ENCODE measurements at places on chromosomes 7 and 10.

- no peak for DNase-seq
Observed at GRCh38 chr7:30841025-30841735, 70.0 kb downstream of the MINDY4 start.

GRCh38 chr7:50988465-50988864 is 205.8 kb upstream of the GRB10 start:
- DNase-seq = no peak

DNA sequence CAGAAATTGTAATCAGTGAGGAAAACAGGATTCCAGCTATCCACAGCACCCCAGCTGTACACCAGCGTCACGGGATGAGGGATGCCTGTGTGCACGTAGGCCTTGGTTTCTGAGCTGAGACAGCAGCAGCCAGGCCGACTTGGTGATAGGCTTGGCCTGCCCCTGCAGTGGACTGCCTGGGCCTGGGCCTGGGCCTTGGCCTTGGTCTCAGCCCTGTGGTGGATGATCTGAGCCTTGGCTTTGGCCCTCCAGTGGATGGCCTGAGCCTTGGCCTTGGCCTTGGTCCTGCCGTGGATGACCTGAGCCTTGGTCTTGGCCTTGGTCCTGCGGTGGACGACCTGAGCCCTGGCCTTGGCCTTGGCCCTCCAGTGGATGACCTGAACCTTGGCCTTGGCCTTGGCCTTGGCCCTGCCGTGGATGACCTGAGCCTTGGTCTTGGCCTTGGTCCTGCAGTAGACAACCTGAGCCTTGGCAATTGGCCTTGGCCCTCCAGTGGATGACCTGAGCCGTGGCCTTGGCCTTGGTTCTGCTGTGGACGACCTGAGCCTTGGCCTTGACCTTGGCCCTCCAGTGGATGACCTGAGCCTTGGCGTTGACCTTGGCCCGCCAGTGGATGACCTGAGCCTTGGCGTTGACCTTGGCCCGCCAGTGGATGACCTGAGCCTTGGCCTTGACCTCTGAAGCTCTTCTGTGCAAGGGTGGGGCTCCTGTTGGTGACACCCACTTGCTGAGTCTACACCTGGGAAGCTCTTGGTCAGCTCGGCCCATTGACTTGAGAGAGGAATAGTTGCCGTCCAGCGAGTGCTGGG is 93.8 kb downstream of the CUX1 start:
- no peak for DNase-seq

DNA sequence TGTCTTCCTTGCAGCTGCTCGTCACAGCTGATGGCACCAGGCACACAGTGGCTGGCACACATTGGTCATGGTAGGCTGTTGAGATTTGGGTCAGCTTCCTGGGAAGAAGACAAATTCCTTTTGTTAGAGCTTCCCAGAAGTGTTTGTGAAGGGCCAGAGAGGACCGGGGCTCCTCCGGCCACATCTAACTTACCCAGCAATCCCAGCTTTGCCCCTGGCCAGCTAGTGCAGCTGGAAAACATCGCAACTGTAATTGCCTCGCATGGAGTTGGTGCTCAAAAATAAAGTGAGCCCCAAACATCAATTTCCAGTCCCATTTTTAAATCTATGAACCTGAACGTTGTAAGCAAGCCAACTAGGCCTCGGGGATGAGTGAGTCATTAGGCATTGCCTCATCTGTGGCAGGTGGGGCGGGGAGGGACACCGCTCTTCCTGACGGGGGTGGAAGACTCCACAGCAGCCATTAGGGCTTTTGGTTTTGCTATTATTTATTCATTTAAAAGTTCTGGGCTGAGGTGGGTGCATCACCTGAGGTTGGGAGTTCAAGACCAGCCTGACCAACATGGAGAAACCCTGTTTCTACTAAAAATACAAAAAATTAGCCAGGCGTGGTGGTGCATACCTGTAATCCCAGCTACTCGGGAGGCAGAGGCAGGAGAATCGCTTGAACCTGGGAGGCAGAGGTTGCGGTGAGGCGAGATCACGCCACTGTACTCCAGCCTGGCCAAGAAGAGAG is 12.4 kb downstream of the CPA5 start:
- DNase-seq = no peak

DNA sequence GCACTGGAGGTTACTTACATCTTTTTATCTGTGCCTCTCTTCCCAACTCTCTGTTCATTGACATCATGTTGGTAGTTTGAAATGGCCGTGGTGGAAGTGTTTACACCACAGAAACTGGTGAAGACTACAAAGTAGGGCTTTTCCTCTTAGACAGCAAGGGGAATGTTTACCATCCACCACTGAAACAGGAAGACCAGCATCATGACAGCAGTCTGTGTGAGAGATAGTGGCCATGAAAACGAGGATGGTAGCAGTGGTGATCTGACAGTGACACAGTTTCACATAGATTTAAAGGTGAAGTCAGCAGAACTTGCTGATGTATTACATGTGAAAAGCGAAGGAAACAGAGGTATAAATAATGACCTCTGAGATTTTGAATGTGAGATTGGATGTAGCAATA is 115.7 kb downstream of the CCDC71L start:
- DNase-seq = no peak

- DNase-seq = no peak
Observed at GRCh38 chr7:155219947-155220769, 77.5 kb upstream of the INSIG1 start.

GRCh38 chr7:150727381-150727780 is 9.8 kb upstream of the GIMAP5 start:
- no peak for DNase-seq

- DNase-seq = no peak
Observed at GRCh38 chr7:42167206-42167605, 69.8 kb downstream of the GLI3 start.

GRCh38 chr7:107725138-107725740 is 18.7 kb upstream of the CBLL1 start:
- peak; percentile 10 for DNase-seq

- DNase-seq = no peak
Observed at GRCh38 chr7:116582806-116583444, 58.1 kb downstream of the CAV1 start.

- no peak for DNase-seq
Observed at GRCh38 chr7:148391591-148391990, 199.0 kb upstream of the C7orf33 start.

- DNase-seq = no peak
Observed at GRCh38 chr7:123415625-123416024, 118.8 kb downstream of the IQUB start.

- no peak for DNase-seq
Observed at GRCh38 chr7:39758234-39758970, 135.0 kb downstream of the RALA start.

- no peak for DNase-seq
Observed at GRCh38 chr10:86813101-86813500, 56.7 kb downstream of the BMPR1A start.

DNA sequence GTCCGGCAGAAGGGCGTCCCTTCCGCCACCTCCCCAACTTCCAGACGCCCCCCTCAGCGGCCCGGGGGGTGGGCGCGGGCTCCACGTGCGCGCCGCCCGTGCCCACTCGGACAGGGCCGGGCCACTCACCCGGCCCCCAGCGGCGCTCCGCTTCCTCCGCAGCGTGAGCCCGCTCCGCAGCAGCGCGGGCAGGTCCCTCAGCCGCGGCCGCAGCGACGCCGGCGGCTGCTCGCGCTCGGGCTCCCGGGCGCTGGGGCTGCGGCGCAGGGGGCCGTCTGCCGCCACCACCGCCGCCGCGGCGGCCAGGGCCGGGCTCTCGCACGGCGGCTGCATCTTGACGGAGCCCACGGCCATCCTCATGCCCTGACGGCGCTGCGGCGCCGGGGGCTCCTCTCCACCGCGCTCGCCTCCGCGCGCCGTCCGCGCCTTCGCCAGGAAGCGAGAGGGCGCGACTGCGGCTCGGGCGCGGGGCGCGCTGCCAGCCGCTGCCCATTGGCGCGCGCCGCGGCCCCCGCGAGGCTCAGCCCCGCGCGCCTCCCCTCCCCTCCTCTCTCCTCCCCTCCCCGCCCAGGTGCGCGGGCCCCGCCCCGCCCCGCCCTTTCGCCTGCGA is at the start of gene RAPGEF5:
TSS of gene RAPGEF5 (minus strand) at position 454 of the 610 bp plus-strand sequence. CDS start at position 360, 94 bp downstream.
- DNase-seq = no peak

DNA sequence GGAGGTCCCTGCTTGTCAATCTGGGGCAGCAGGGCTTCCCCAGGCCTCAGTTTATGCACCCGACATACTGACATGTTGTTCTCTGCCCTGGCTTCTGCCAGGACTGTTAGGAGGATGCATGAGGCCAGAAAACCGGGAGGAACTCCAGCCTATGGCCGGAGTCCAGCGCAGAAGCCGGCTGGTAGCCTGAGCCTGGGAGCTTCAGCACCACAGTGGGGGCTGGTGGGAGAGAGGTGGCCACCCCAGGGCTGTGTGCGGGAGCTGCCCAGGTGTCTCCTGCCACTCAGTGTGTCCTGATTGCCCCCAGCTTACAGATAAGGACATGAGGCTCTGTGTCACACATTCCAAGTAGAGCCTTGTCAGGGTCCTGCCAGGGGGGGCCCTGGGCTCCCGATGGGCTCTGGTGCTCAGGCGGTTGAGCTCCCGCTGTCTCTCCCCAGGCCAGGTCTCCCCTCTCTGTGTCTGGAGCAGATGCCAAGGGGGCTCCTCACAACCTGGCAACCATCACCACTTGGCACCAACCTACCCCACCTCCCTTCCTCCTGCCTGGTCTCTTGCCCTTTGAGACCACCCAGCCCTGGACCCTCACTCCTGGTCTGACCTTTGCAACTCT is 32.3 kb downstream of the PPIF start:
- no peak for DNase-seq

GRCh38 chr10:31358688-31359330 is 39.8 kb downstream of the ZEB1 start:
- no peak for DNase-seq

DNA sequence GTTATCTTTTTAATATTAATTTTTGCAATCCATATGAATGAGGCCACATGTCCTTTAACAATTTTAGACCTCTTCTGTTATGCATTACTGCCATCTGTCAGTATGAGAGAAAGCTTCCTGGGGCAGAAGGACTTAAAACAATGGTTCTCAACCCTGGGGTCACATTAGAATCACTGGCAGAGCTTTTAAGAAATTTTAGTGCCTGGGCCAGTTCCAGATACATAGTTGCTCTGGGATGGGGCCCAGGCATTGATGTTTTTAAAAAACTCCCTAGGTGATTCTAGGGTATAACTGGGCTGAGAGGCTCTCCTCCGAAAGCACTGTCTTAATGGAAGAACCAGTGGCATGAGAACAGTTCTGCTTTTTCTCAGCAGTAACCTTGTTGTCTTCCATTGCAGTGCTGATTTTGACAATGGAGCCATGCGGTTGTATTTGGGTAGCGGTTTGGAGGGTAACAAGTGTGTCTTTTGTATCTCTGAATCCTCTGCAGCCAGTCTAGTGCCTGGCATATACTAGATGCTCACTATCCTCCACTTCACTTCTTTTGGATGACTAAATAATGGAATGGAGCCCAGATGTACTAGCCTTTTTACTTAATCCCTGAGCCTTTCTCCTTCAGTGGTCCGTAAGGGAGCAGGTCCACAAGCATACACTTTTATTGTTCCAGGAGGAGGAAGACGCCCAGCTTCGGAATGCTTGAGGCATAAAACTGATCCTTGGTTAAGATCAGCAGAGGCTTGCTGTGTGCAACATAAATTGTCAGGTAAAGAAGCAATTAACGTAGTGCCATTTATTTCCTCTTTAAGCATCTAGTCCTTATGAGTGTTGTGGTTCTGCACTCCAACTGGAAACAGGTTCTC is 227.1 kb downstream of the AUTS2 start:
- DNase-seq = no peak

GRCh38 chr10:43479275-43479674 is 42.4 kb downstream of the ZNF487 start:
- no peak for DNase-seq

GRCh38 chr10:86440874-86441843 is 74.6 kb upstream of the GRID1 start:
- DNase-seq = no peak
